Mesenchymal stem cell (in vitro differentiated cells and primary cell): ENCODE measurements at places on chromosomes 4 and X.
A peak's percentile ranks its signal among the peaks of the same experiment; 100 is the strongest.

DNA sequence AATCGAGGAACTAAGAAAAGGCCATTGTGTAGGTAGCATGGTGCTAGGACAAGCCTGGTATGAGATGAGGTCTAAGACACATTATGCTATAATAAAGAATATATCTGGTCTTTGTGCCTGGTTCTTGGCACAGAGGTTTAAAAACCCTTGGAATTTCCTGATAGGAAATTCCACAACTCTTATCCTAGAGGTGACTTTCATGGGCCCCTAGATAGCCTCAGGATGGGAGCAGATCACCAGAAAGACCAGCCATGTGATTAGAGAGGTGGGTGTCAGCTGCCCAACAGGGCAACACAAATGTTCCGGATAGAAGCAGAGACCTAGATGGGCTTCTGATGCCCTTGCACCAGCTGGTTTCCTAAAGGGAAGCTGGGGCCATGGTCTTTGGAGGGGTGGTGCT lies 107.2 kb downstream of the SCD5 start:
- H3K27ac ChIP-seq: no peak overlapping the region
- no peak overlapping the region for H3K4me3 ChIP-seq
- no peak for DNase-seq

- H3K36me3 ChIP-seq: no peaks in the 10 kb centered on the region
- no peak for DNase-seq
- H3K4me3 ChIP-seq: no peak overlapping the region
- H3K27me3 ChIP-seq: no peaks in the 10 kb centered on the region
Measured at GRCh38 chr4:108087293-108087967, 81.3 kb downstream of the LEF1 start.

DNA sequence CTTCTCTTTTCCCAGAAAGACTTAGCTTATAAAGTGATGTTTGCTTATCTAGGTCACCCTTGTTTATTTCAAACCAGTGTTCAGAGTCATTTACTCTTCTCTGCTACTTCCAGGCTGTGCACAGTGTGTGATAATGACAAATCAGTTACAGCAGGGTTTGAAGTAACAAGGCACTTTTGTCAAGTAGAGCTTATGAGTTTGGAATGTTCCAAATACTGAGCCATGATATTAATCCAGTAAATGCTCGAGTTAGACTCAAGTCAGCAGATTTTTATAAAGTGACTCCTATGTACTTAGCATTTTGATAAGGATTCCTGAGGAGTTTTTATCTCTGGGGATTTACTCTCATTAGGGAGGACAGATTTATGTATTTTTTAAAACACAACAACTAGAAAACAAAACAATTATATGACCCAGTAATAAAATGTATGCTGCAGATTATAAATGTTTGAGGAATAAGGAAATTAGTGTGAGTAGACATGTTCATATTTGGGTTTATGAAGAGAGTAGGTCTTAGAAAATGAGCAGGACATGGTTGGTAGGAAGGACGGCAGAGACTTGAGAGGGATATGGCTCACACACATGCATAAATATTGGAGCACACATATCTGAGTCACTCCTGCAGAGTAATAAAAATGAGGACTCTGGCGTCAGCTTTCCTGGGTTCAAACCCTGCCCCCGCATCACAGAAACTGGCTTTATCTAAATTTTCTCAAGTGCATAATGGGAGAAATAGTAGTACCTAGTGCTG lies 271.2 kb downstream of the FBXO8 start:
- no peaks in the 10 kb centered on the region for H3K27me3 ChIP-seq
- H3K27ac ChIP-seq: no peak overlapping the region
- no peaks in the 10 kb centered on the region for H3K36me3 ChIP-seq
- DNase-seq: peak; percentile 57

GRCh38 chrX:147522981-147523380 lies 388.7 kb upstream of the FMR1 start:
- H3K27ac ChIP-seq: no peak overlapping the region
- no peak overlapping the region for H3K4me3 ChIP-seq
- H3K36me3 ChIP-seq: no peaks in the 10 kb centered on the region
- no peak for DNase-seq
- H3K27me3 ChIP-seq: no peaks in the 10 kb centered on the region

DNA sequence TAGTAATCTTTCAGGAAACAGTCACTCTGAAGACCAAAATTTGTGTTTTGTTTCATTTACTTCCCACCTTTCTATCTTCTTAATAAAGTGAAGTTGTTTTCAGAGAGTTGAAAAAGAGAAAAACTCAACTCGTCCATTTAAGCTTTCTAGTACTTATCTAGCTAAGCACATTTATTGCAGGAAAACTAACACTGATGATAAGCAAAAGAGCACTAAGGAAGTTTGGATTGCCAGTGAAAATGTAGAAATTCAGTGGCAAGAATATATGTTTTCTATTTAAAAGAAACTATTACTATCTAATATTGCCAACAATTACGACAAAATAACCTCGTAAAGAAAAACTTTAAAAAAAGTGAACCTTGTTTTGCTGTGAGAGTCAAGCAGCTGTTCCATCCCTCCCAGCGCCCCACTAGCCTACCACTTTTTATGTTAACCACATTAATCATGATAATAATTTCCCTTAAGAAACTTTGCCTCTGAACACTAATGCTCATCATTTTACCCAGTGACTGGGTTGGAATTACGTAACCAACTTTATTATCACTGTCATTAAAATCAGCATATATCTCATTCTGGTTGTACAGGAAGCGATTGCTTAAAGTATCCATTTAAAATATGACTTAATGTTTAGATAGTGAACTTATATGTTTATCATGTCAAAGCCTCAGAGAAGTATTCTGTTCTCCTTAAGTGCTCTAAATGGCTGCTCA lies 24.8 kb downstream of the SPRY1 start:
- no peak overlapping the region for H3K27ac ChIP-seq
- H3K4me3 ChIP-seq: no peak overlapping the region
- peak; percentile 79 for DNase-seq
- H3K36me3 ChIP-seq: no peaks in the 10 kb centered on the region
- no peaks in the 10 kb centered on the region for H3K4me1 ChIP-seq

DNA sequence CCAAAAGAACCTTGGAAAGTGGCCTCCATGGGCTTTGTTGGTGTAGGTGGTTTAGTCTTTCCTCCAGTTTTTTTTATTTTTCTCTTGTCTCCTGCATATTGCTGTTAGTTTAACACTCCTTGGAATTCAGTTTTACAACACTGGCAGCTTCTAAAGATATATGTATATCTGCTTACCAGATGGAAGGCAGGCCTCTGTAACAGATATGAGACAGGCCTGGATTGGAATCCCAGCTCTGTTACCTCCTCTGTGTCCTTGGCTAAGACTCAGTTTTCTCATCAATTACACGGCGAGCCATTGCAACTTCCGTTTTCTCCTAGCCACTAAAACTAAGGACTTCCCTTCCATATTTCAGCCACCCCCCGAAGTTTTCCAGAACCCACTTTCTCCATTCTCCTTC lies 133.4 kb upstream of the SMAD1 start:
- peak overlapping the region; percentile 67 for H3K27ac ChIP-seq
- DNase-seq: no peak
- H3K4me1 ChIP-seq: peaks cover 10% of the 10 kb centered on the region
- no peaks in the 10 kb centered on the region for H3K27me3 ChIP-seq
- no peaks in the 10 kb centered on the region for H3K36me3 ChIP-seq
- H3K4me3 ChIP-seq: no peak overlapping the region

GRCh38 chrX:43314525-43314924 lies 341.6 kb upstream of the MAOA start:
- no peaks in the 10 kb centered on the region for H3K4me1 ChIP-seq
- DNase-seq: peak; percentile 6
- no peak overlapping the region for H3K27ac ChIP-seq
- H3K27me3 ChIP-seq: no peaks in the 10 kb centered on the region
- H3K36me3 ChIP-seq: no peaks in the 10 kb centered on the region
- H3K4me3 ChIP-seq: no peak overlapping the region

DNA sequence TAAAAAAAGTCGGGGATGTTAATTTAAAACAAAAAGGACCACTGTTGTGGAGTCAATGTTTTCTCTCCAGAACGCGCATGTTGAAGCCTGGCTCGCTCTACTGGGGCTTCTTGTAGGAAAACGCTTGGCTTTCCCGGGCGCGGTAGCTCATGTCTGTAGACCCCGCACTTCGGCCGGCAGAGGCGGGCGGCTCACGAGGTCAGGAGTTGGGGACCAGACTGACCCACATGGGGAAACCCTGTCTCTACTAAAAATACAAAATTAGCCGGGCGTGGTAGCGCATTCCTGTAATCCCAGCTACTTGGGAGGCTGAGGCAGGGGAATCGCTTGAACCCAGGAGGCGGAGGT lies 15.6 kb downstream of the NELFA start:
- H3K36me3 ChIP-seq: peaks cover 26% of the 10 kb centered on the region
- peaks cover 4% of the 10 kb centered on the region for H3K4me1 ChIP-seq
- no peak overlapping the region for H3K4me3 ChIP-seq
- DNase-seq: no peak
- no peak overlapping the region for H3K27ac ChIP-seq
- H3K27me3 ChIP-seq: no peaks in the 10 kb centered on the region

- H3K27ac ChIP-seq: peak overlapping the region; percentile 29
- no peak overlapping the region for H3K4me3 ChIP-seq
- peaks cover 2% of the 10 kb centered on the region for H3K4me1 ChIP-seq
- H3K27me3 ChIP-seq: no peaks in the 10 kb centered on the region
Measured at GRCh38 chr4:74374561-74375327, 9.8 kb downstream of the EREG start.

DNA sequence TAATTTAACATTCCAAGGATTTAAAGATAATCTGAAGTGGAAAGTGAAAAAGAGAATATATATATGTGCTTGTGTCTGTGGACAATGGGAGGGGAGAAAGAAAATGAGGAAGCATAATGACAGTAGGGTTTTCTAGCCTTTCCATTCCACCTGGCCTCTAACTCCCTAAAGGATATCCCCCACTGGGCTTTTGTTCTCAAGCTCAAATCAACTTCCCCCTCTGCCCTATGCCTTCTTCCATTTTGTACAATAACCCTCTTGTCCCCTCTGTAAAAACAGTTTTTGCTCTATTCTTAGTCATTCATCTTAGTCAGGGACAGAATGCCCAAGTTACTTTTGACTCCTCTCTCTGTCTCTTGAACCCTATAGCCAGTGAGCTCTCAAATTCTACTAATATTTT lies 23.6 kb downstream of the ANTXR2 start:
- H3K27ac ChIP-seq: no peak overlapping the region
- DNase-seq: no peak
- H3K4me3 ChIP-seq: no peak overlapping the region

DNA sequence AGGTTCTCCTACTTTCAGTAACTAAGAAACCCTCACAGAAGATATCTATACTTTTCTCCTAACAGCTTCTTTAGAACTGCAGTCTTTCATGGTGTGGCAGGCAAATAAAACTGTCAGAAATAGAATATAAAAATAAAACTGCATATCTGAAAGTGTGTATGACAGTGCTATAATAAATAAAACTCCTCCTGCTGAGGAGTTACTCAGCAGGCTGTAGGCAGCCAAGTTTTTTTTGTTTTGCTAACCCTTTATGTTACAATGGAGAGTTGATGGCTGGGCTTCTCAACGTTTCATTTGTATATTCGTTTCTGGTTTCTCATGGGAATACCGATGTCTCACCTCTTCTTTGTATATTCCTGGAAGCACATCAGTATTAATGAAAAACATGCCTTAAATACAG lies 18.2 kb upstream of the UGT2B10 start:
- H3K27ac ChIP-seq: no peak overlapping the region
- DNase-seq: no peak
- H3K4me3 ChIP-seq: no peak overlapping the region
- no peaks in the 10 kb centered on the region for H3K27me3 ChIP-seq
- no peaks in the 10 kb centered on the region for H3K4me1 ChIP-seq
- no peaks in the 10 kb centered on the region for H3K36me3 ChIP-seq

DNA sequence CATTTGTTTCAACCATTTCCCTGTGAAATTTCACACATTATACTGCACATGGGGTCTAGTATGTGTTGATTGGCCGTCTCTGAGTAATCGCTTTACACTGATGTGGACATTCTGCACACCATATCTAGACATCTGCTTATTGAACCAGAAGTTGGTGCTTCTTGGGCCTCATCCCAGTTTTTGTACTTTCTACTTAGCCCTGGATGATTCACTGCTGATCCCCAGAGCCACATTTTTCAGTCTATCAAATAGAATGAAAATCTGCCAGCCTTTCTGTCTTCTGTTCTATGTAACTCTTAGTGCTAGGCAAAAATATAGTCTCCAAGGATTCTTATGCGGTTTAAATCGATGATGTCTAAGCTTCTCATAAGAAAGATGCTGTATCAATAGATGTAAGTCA lies 40.5 kb upstream of the RELL1 start:
- no peaks in the 10 kb centered on the region for H3K4me1 ChIP-seq
- H3K27me3 ChIP-seq: no peaks in the 10 kb centered on the region
- H3K4me3 ChIP-seq: no peak overlapping the region
- DNase-seq: no peak
- H3K36me3 ChIP-seq: no peaks in the 10 kb centered on the region
- no peak overlapping the region for H3K27ac ChIP-seq

DNA sequence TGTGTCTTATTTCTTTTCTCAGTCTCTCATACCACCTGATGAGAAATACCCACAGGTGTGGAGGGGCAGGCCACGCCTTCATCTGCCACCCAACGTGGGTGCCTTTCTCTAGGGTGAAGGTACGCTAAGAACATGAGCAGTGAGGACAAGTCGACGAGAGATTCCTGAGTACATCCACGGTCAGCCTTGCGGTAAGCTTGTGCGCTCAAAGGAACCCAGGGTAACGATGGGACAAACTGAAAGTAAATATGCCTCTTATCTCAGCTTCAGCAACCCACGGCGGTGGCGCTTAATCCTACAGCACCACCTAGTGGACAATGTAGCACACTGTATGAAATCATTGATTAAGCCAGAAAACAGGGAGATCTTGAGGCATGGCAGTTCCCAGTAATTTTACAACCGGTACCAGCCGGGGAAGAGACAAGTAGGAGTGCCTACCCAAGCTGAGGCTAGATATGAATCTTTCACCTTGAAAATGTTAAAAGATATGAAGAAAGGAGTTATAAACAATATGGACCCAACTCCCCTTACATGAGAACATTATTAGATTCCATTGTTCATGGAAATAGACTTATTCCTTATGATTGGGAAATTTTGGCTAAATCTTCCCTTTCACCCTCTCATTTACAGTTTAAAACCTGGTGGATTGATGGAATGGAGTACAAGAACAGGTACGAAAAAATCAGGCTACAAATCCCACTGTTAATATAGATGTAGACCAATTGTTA lies 63.0 kb downstream of the ZNF732 start:
- H3K27me3 ChIP-seq: no peaks in the 10 kb centered on the region
- H3K4me3 ChIP-seq: no peak overlapping the region
- DNase-seq: peak; percentile 14

DNA sequence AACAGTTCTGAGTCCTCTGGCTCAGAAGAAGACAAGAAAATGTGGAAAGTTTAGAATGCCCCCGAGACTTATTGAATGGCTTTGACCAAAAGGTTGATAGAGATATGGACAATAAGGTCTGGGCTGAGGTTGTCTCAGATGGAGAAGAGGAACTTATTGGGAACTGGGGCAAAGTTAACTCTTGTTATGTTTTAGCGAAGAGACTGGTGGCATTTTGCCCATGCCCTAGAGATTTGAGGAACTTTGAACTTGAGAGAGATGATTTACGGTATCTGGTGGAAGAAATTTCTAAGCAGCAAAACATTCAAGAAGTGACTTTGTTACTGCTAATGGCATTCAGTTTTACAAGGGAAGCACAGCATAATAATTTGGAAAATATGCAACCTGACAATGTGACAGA lies 1549.3 kb upstream of the ADGRL3 start:
- no peaks in the 10 kb centered on the region for H3K27me3 ChIP-seq
- no peak overlapping the region for H3K27ac ChIP-seq
- H3K36me3 ChIP-seq: no peaks in the 10 kb centered on the region
